ENCODE measurements at places on chromosomes 3 and 15.

DNA sequence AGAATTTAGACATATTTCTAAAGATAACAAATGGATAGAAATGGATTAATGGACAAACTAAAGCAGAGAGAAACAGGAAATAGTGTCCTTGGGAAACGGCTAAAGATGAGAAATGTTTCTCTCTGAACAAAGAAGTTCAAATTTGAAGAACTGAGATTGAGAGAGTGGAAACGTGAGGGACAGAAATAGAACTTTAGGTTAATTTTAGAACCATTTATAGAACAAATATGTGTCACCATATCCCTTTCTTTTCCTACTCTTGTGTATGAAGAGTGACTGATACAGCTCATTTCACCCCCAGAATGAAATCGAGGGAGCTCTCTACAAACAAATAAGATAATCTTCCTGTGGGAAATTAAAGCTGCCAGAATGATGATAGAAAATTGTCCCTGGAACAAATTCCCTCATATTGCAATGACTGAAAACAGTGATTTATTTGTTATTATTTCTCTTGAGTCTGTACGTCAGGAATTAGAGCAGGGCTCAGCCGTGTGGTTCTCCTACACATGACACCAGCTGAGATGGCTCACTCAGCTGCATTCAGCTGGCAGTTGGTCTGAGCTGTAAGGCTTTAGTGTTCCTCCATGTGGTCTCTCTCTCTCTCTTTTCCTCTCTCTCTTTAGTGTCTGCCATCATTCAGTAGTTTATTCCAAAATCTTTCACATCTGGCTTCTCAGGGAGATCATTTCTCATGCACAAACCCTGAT, 46.6 kb upstream of the ARPP21 start:
- DNase-seq, result no peak

DNA sequence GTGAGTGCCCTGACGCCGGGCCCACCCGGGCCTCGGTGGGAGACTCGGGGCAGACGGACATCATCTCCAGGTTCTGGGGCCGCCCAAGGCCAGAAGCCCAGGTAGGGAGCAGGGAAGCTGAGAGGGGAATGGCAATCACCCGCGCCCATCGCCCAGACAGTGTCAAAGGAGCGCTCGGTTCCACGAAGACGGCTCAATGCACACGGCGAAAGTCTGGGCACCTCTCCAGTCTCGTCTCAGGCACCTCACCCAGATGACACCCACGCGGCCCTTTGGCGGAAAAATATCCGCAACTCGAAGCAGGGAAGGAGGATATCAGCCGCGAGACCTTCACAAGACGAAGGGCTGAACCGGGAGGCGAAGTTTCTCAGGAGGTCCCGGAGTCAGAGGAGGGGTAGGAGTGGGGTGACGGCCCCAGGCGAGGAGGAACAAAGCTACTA, 916 bp downstream of the IL17RD start:
- no peak for DNase-seq

DNA sequence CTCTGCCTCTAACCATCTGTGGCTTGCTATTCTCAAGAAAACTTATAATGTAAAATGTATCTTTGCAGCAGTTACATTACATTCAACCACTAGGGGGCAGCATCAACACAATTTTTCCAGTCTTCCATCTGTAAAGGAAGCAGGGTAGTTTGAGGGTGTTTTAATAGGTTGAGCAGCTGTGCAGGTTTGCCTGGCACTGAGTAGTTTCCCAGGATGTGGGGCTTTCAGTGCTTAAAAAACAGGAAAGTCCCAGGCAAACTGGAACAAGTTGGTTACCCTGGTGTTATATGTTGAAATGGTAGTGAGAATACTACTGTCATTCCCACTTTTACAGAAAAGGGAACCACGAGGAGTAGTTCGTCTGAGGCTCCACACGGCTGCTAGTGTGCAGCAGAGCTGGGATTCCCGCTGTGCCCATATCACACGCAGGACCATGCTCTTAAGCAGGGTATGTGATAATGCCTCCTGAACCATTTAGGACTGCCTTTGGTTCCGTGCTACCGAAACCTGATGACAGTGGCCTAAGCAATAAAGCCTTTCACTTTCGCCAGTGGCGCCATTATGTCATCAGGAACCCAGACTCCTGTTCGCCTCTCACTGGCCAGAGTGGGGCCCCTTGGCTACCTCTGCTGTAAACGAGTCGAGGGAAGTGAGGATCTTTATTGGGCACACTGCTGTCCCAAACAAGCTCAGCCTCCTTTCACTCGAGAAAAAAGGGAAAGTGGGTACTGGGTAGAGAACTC, 64.7 kb upstream of the ZBTB38 start:
- DNase-seq, result no peak

- no peak for DNase-seq
Observed at GRCh38 chr3:178005961-178006360, 530.3 kb upstream of the KCNMB2 start.

- no peak for DNase-seq
Observed at GRCh38 chr15:25862472-25863110, 536 bp downstream of the ATP10A start.

DNA sequence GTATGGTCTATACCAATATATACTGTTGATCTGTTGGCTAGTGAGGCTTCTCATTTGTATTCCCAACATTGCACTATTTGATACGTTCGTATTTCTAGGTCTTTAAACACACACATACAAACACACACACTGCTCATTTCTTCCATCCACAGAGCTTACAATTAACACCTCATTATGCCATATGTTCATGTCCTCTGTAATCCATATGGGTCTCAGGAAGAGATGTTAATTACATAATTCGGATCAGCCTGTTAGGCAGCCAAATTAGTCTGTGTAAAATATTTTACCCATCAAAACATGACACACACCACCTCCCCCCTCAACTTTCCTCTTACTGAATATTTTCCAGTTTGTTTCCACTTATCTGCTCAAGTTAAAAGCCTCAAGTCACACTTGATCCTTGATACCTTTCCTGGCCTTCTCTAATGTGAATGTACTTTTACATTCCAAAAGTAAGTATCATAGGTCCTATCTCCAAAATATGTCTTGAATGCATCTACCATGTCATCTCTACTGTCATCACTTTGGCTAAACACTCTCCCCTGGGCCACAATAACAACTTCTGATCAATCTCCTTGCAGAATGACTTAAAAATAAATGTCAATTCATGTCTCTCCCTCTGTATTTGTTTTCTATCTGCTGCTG, 28.2 kb downstream of the EOGT start:
- DNase-seq, result no peak

GRCh38 chr3:123412076-123412475, 36.8 kb downstream of the ADCY5 start:
- DNase-seq, result no peak

- DNase-seq, result no peak
Observed at GRCh38 chr3:3635109-3635508, 164.1 kb upstream of the LRRN1 start.

GRCh38 chr15:28861031-28861534, 12.6 kb upstream of the GOLGA6L7 start:
- no peak for DNase-seq

- DNase-seq, result no peak
Observed at GRCh38 chr3:59998058-59998457, 948.2 kb upstream of the CFAP20DC start.

DNA sequence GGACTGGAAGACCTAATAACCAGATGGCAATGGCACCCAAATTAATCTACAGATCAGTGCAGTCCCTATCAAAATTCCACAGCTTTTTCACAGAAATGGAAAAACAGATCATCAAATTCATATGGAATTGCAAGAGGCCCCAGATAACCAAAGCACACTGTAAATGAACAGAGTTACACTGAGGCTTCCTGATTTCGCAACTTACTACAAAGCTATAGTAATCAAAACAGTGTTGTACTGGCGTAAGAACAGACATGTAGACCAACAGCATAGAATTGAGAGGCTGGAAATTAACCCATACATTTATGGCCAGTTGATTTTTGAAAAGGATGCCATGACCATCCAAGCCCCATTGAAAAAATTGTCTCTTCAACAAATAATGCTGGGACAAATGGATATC, 16.2 kb downstream of the XPC start:
- no peak for DNase-seq

DNA sequence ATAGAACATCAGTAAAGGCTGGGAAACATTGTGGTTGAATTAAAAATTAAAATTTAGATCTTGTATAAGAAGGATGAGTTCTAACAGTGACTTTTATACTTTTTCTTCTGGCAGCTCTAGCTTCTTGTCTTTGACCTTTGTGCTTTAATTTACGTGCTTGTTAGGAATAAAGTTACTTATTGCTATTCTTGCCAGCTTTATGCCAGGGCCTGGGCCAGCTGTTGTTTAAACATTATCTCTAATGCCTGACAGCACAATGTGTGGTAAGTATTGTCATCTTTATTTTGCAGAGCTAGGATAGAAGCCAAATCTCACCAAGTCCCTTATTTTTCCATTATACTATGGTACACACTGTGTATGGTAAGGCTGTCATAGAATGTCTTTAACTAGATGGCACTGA, 766.7 kb upstream of the GOLIM4 start:
- no peak for DNase-seq

DNA sequence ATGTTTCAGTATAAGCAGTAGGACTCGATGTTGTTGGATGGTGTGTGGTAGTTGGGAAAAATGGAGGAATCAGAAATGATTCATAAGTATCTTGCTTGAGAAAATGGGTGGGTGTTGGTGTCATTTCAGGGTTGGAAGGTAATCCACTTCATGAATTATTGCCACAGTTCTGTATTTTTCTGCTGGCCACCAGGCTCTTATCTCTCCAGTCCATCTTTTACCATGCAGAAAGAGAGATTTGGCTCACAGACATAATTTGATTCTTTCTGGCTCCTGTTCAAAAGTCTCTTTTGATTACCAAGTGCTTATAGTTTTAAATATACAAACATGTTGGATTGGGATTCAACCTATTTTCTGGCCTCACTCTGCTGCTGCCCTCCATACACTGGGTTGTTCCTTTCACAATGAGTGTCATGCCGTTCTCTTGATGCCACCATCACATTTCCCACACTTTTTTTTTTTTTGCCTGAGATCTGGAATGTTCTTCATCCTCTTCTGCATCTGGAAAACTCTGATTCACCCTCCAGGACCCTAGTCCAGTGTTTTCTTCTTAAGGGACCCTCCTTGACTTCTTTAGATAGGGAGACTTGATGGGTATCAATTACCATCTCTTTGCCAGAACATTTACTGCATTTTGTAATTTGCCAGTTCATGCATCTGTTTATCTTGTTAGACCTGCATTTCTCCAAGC, 69.4 kb upstream of the GAP43 start:
- DNase-seq, result no peak

DNA sequence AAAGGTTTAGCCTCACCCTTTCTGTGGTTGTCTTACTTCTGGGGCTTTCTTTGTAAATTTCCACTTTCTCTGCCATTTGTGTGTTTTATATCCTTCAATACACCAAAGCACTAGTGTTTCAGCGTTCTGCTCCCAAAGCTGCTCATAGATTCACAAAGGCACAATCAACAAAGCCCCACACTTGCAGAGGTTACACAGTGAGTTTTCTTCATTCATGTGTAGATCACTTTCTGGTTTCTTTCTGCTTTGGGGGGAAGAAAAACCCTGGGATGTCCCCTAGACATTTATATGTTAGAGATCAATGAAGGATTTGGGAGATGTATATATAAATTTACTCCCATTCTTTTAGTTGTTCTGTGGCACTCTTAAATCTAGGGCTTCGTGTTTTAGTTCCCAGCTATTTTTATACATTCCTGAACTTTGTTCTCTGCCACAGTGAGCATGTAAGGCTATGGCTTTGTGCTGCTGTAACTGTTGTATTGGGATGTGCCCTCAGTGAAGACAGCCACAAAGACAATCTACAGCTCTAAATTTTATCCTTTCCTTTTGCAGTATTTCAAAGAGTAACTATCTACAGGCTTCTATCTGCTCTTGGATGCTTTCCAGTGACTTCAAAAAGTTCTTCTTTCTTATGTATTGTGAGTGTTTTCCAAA, 636.5 kb downstream of the ZBBX start:
- no peak for DNase-seq

GRCh38 chr3:101009386-101009785, 16.2 kb upstream of the ABI3BP start:
- DNase-seq, result no peak

DNA sequence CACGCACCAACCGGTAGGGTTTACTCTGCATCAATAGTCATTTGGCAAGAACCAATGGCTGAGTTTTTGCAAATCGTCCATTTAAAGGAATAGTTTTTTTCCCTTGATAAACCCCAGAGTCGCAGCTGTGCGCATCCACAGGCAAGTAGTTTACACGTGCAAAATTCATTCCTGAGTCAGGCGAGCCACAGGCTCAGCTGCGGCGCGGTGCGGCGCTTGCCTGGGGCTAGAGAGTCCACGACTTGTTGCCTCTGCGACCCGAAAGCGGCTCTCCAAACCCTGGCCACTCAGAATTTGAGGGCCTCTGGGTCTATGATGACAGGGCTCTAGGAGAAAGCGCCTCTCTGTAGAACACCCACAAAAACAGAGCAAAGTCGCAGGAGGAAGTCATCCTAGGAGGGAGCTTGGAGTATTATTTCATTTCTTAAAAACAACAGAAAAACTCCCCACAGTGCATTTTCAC, 36.7 kb downstream of the ZIC4 start:
- no peak for DNase-seq

DNA sequence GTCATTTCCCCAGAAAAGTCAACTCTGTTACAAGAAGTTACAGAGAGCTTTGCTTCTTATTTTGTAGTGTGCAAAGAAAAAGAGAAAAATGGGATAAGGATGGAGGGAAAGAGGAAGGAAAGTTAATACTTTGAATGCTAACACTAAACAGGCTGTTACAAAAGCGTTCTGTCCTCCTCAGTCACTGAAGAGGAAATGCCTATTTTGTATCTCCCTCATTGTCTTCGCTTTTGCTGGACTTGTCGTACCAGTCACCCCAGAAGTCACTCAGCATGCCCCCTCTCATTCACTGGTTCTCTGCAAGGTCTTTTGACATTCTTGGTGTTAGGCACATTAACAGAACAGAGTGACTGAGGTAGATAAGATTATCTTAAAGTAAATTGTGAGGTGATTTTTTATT, 129.6 kb downstream of the ALCAM start:
- DNase-seq, result no peak

- DNase-seq, result no peak
Observed at GRCh38 chr15:64044300-64045100, 1.8 kb downstream of the DAPK2 start.

DNA sequence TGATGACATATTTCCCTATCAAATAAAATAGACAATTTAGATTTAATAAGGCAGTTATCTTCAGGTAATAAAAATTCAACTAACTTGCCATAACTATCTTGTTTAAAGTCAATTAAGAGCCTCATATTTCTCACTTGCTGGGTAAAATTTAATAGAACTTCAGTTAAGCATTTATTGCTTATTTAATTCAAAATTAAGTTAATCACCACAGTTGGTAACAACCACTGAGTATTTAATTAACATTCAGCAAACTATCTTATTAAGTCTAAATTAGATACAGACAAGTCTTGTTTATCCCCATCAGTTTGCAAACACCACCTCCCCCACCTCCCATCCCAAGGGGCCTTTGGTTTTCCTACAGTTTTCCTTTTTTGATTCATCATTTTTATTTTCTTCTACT, 14.7 kb downstream of the LPP start:
- no peak for DNase-seq

- DNase-seq, result no peak
Observed at GRCh38 chr3:180246688-180247195, 210.0 kb upstream of the PEX5L start.
